GM23338 (cell line): ENCODE measurements at places on chromosomes 3 and 15. TPM values are rescaled to one million over a fixed set of nuclear protein-coding genes. Genes with fewer than 3 reads are reported as not detected.

DHFR2 gene
- 1.3 and 1.6 TPM in 2 replicates for total RNA-seq

ROPN1 gene
- total RNA-seq: 0.27 TPM in 1 of 2 replicates, not detected in the other

LRIG1 gene
- 116 and 134 TPM in 2 replicates for total RNA-seq

KNG1 gene
- 0.49 TPM in 1 of 2 replicates, not detected in the other for total RNA-seq

RPP14 gene
- total RNA-seq: 14.4 and 18.6 TPM in 2 replicates

SEMA4B gene
- 41.2 and 48.2 TPM in 2 replicates for total RNA-seq

KLHL6 gene
- 0.12 TPM in 1 of 2 replicates, not detected in the other for total RNA-seq

GP9 gene
- total RNA-seq: not detected in 2 replicates

SHC4 gene
- total RNA-seq: 0.21 and 0.31 TPM in 2 replicates

SLC22A13 gene
- 0.47 and 0.66 TPM in 2 replicates for total RNA-seq

CLDN11 gene
- 8.1 and 8.3 TPM in 2 replicates for total RNA-seq

GOLGA8S gene
- not detected in 2 replicates for total RNA-seq

POLG gene
- total RNA-seq: 70.2 and 74.1 TPM in 2 replicates

MBD4 gene
- 26.4 and 33.9 TPM in 2 replicates for total RNA-seq

DMXL2 gene
- 21.6 and 61.1 TPM in 2 replicates for total RNA-seq

LSMEM2 gene
- 0.59 and 1.5 TPM in 2 replicates for total RNA-seq

LIPH gene
- 0.03 and 0.16 TPM in 2 replicates for total RNA-seq

FBXW12 gene
- total RNA-seq: not detected in 2 replicates

MAP6D1 gene
- total RNA-seq: 8.2 and 10.6 TPM in 2 replicates

GABRB3 gene
- 119 and 131 TPM in 2 replicates for total RNA-seq

PAK6 gene
- 6.6 and 20.0 TPM in 2 replicates for total RNA-seq

PIERCE2 gene
- 3.8 TPM in 1 of 2 replicates, not detected in the other for total RNA-seq
